ENCODE measurements at places on chromosomes 11 and 22. TPM values are rescaled to one million over a fixed set of nuclear protein-coding genes. Genes with fewer than 3 reads are reported as not detected.

The BACE1 gene
- not detected for total RNA-seq

The VSIG10L2 gene
- not detected for total RNA-seq

The SLC22A12 gene
- not detected for total RNA-seq

The GAL3ST1 gene
- total RNA-seq: 0.27 TPM

The C11orf91 gene
- total RNA-seq: 0.49 TPM

The CNTF gene
- total RNA-seq: 3.2 TPM

The OR52H1 gene
- total RNA-seq: 0.20 TPM

GRCh38 chr22:21444701-21445436 is 22.3 kb upstream of the TMEM191C start:
- DNase-seq: no peak
- H3K27ac ChIP-seq: no peak overlapping the region
- H3K27me3 ChIP-seq: no peaks in the 10 kb centered on the region
- peaks cover 31% of the 10 kb centered on the region for H3K36me3 ChIP-seq

- H3K4me3 ChIP-seq: peak overlapping the region; percentile 93
- H3K27me3 ChIP-seq: no peaks in the 10 kb centered on the region
- H3K4me1 ChIP-seq: peaks cover 40% of the 10 kb centered on the region
- no peak for DNase-seq
These were observed 934 bp downstream of the HSD17B12 start for GRCh38 chr11:43681401-43681942.

DNA sequence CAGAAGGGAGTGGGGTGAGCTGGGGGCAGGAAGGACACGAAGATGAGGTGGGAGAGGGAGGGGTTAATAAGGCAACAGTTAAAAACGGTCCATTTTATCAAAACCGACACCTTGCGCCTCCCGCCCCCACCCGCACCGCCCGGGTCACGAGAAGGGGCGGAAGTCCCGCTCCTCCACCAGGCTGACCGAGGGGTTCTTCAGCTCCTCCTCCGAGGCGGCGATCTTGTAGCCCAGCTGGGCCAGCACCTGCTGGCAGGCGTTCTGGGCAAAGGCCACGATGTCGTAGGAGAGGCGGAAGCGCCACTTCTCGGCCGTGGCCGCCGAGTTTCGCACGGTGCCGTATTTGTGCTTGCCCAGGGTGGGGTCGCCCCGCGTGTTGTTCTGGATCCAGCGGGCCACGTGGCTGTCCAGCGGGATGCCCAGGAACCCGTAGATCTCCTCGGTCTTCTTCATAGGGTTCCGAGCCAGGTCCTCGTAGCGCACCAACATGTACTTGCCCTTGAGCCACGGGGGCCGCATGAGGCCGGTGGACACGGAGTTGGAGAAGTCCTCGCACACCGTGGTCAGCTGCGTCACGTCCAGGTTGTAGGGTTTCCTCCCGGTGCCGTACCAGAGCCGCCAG is 15.8 kb downstream of the CHST1 start:
- H3K36me3 ChIP-seq: no peaks in the 10 kb centered on the region
- no peaks in the 10 kb centered on the region for H3K4me1 ChIP-seq
- H3K27ac ChIP-seq: no peak overlapping the region
- H3K27me3 ChIP-seq: peaks cover 8% of the 10 kb centered on the region

- DNase-seq: no peak
- no peak overlapping the region for H3K4me3 ChIP-seq
- peaks cover 9% of the 10 kb centered on the region for H3K27me3 ChIP-seq
- H3K4me1 ChIP-seq: no peaks in the 10 kb centered on the region
These were observed 114.5 kb upstream of the SYT13 start for GRCh38 chr11:45400591-45400990.

DNA sequence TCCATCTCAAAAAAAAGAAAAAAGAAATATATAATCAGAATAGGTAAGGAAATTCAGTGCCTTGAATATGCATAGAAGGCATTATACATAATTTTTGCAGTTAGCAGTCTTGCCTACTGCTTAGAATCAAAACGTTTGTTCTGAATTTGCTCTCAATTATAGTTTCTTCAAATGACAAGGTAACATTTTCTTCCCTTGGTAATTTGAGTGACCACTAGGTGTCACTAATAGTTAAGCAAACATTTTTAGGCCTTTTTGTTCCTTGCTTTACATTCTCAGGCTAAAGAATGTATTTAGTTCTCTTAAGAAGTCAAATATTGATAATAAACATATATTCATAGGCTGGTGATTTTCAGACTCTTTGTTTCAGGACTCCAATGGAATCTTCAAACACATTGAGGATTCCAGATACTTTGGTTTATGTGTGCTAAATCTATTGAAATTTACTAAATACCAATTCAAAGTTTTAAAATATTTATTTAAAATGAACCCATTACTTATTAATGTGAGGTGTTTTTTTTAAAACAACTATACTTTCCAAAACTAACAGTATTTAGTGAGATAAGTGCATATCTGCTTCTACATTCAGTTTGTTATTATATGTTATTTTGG is 55.0 kb upstream of the DEPDC7 start:
- no peaks in the 10 kb centered on the region for H3K27me3 ChIP-seq
- H3K4me1 ChIP-seq: no peaks in the 10 kb centered on the region
- H3K4me3 ChIP-seq: no peak overlapping the region
- DNase-seq: no peak
- H3K36me3 ChIP-seq: peaks cover 40% of the 10 kb centered on the region
- H3K27ac ChIP-seq: no peak overlapping the region

GRCh38 chr11:27914080-27914479 is 193.9 kb downstream of the KIF18A start:
- H3K36me3 ChIP-seq: no peaks in the 10 kb centered on the region
- no peak overlapping the region for H3K27ac ChIP-seq
- no peak overlapping the region for H3K4me3 ChIP-seq
- DNase-seq: no peak
- H3K4me1 ChIP-seq: no peaks in the 10 kb centered on the region

- no peaks in the 10 kb centered on the region for H3K36me3 ChIP-seq
- no peaks in the 10 kb centered on the region for H3K4me1 ChIP-seq
- no peak overlapping the region for H3K4me3 ChIP-seq
- H3K27me3 ChIP-seq: peaks cover 11% of the 10 kb centered on the region
- DNase-seq: no peak
These were observed 28.3 kb downstream of the EFCAB6 start for GRCh38 chr22:43783777-43784176.

DNA sequence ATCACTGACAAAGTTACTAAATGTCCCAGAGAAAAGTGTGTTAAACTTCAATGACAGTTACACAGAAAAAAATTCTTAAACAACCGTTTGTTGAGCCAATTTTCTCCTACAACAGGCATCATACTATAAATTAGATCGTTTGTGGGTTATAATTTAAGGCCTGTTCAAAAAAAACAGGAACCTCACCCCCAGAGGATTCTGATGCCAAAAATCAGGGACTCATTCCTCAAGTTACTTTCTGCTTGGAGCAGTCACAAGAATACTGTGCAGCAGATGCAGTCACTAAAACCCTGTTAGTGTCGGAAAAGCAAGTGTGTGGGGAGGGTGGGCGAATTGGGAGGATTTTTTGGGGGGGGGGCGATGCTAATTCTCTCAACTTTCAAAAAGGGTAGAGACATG is 657 bp downstream of the CWC15 start:
- peak overlapping the region; percentile 99 for H3K4me3 ChIP-seq
- H3K4me1 ChIP-seq: peaks cover 20% of the 10 kb centered on the region
- H3K27ac ChIP-seq: peak overlapping the region; percentile 95
- H3K36me3 ChIP-seq: peaks cover 48% of the 10 kb centered on the region

DNA sequence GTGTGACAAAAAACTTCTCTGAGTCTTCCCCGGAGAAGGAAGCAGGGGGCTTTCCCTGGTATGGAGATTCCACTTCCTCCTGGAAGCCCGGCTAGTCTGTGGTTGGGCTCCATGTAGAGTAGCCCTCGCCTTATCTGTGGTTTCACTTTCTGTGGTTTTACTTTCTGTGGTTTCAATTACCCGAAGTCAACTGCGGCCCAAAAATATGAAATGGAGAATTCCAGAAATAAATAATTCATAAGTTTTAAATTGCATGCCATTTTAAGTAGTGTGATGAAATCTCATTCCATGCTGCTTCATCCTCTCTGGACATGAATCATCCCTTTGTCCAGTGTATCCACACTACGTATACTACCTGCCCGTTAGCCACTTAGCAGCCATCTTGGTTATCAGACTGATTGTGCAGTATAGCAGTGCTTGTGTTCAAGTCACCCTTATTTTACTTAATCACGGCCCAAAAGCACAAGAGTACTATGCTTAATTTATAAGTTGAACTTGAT is 275.0 kb upstream of the SESN3 start:
- DNase-seq: no peak
- H3K4me1 ChIP-seq: peaks cover 7% of the 10 kb centered on the region
- no peak overlapping the region for H3K27ac ChIP-seq
- no peaks in the 10 kb centered on the region for H3K27me3 ChIP-seq

DNA sequence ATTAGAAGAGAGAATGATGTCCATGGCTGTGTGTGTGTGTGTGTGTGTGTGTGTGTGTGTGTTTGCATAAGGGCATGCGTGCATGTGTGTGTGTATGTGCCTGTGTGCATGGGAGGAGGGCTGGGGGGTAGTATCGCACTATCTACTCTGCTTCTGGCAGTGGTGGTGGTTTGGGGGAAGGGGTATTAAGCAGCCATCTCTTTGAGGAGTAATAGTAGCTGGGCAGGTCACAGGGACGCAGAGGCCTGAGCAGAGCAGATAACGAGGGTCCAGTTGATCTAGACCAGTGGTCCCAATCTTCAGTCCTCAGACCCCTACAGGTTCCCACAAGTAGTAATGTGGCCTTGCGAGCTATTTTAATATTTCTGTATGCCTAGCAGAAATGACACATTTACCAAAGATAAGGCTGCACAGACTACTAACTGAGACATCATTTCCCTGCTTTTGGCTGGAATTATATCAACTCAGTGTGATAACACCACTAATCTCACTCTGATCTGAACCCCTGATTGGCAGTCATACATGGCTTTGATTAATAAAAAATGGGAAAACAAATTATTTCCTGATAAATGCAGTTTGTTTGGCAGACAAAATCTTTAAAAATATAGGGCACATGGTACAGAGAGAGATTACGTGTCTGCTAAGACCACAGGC is 354.3 kb downstream of the BUD13 start:
- peaks cover 9% of the 10 kb centered on the region for H3K27me3 ChIP-seq
- H3K4me1 ChIP-seq: no peaks in the 10 kb centered on the region
- H3K36me3 ChIP-seq: no peaks in the 10 kb centered on the region

- DNase-seq: no peak
- no peaks in the 10 kb centered on the region for H3K4me1 ChIP-seq
- H3K36me3 ChIP-seq: no peaks in the 10 kb centered on the region
- H3K27me3 ChIP-seq: no peaks in the 10 kb centered on the region
- no peak overlapping the region for H3K27ac ChIP-seq
- H3K4me3 ChIP-seq: no peak overlapping the region
These were observed 129.4 kb downstream of the SBF2 start for GRCh38 chr11:10164621-10165020.

DNA sequence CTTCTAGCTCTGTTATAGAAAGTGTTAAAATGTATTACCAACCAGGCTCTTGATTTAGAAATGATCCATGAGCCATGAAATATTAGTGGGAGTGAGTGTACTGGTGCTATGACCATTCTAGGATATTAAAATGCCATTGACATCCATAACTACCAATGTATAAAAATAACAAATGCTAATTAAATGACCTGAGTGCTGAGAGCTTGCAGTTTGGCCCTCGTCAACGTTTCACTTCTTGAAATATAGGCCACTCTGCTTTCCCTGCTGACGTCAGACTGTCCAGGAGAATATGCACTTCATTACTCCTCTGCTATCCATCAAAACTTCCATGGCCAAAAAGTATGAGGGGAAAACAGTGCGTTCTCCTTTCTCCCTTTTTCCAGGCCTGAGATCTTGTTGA is 563.1 kb downstream of the METTL15 start:
- no peak overlapping the region for H3K4me3 ChIP-seq
- H3K27me3 ChIP-seq: no peaks in the 10 kb centered on the region
- no peaks in the 10 kb centered on the region for H3K36me3 ChIP-seq
- no peaks in the 10 kb centered on the region for H3K4me1 ChIP-seq

DNA sequence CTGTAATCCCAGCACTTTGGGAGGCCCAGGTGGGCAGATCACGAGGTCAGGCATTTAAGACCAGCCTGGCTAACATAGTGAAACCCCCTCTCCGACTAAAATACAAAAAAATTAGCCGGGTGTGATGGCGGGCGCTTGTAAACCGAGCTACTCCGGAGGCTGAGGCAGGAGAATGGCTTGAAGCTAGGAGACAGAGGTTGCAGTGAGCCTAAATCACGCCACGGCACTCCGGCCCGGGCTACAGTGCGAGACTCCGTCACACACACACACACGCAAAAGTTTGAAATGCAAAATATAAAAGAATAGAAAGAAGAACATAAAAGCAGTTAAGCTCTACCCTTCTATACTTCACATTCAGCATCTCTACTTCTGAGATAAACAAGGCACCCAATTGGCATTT is 1165.9 kb upstream of the CNTN5 start:
- DNase-seq: no peak
- H3K27me3 ChIP-seq: no peaks in the 10 kb centered on the region
- H3K4me1 ChIP-seq: no peaks in the 10 kb centered on the region
- no peak overlapping the region for H3K27ac ChIP-seq
- H3K4me3 ChIP-seq: no peak overlapping the region

DNA sequence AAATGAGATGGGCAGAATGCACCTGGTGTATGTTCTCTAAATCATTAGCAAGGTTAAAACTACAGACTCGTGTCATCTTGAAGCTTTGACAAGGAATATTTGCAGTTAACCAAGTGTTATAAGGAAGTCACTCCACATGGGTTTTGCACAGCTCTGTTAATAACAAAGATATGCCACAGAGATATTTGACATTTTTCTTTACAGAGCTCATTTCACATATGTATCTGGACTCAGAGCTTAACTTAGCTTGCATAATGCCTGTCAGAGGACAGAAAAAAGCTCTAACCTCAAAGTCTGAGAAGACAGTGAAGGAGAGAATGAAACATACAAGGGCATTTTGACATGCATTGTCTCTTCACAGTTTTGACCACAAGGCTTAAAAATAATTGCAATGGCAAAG is 105.5 kb downstream of the C11orf87 start:
- H3K27me3 ChIP-seq: no peaks in the 10 kb centered on the region
- H3K36me3 ChIP-seq: no peaks in the 10 kb centered on the region

- H3K4me1 ChIP-seq: peaks cover 1% of the 10 kb centered on the region
- H3K4me3 ChIP-seq: no peak overlapping the region
- H3K27me3 ChIP-seq: peaks cover 19% of the 10 kb centered on the region
- DNase-seq: no peak
These were observed 5.1 kb downstream of the FOLR3 start for GRCh38 chr11:72140661-72141060.

DNA sequence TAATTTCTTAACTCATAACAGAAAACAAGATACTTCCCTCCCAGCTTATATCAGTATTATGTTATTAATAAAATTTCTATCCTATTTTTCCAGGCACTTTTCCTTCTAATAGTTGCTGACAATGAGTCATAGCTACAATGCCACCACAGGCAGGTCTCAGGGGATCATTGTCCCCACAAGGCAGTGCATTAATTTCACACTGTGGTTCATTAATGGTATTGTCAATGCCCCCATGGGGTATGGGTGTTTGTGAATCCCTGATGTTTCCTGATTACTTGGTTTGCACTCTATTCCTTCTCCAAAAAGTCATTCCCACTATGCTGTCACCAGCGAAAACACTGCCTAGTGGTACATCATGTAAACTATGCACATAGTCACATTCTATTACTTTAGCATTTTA is 345.5 kb upstream of the CTSC start:
- H3K36me3 ChIP-seq: no peaks in the 10 kb centered on the region
- no peak for DNase-seq
- H3K27me3 ChIP-seq: no peaks in the 10 kb centered on the region
- no peaks in the 10 kb centered on the region for H3K4me1 ChIP-seq
- no peak overlapping the region for H3K4me3 ChIP-seq

- no peaks in the 10 kb centered on the region for H3K4me1 ChIP-seq
- peaks cover 9% of the 10 kb centered on the region for H3K27me3 ChIP-seq
- no peak overlapping the region for H3K4me3 ChIP-seq
- no peaks in the 10 kb centered on the region for H3K36me3 ChIP-seq
- H3K27ac ChIP-seq: no peak overlapping the region
These were observed 20.3 kb upstream of the CABP2 start for GRCh38 chr11:67543585-67543984.

Data from activated B cell treated with CpG ODN at 0.5 μM for 24 hours (primary cell).